ENCODE measurements at places on chromosomes 1 and 21.

DNA sequence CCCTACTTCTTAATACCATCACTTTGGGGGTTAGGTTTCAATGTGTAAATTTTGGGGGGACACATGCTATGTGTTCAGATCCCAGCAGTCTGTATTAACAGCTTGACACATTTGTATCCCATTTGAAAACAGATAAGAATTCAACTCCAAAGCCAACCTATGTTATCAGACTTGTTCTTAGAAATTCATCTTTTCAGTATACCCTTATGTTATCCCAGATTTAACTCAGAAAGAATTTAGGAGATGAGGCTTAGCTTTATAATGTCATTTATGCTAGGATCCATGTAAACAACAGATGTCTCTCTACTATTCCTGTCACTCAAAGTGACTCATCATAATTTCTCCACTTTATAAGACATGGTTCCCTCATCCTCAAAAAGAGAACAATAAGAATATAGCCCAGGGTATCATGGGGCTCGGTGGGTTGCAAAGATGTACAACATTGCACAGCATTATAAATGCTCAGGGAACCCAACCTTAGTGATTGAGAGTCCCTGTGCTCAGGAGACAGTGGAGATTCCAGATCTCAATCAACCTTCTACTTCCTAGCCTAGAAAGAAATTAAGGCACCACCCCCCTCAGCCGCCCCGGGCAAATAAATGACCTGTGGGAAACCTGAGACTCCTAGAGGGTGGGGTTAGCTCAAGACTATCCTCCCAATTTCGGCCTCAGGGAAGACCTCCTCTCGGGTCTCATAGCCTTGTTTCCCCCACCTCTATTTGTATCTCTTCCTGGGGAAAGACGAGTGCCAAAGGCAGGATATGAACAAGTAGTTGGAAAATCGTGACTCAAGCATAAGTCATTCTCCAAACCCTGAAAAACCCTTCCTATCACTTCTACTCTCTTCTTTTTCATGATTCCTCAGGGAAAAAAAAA is 265.1 kb upstream of the CAMK1G start:
- DNase-seq, result no peak

GRCh38 chr1:225437710-225438437 is 10.0 kb upstream of the LBR start:
- no peak for DNase-seq

DNA sequence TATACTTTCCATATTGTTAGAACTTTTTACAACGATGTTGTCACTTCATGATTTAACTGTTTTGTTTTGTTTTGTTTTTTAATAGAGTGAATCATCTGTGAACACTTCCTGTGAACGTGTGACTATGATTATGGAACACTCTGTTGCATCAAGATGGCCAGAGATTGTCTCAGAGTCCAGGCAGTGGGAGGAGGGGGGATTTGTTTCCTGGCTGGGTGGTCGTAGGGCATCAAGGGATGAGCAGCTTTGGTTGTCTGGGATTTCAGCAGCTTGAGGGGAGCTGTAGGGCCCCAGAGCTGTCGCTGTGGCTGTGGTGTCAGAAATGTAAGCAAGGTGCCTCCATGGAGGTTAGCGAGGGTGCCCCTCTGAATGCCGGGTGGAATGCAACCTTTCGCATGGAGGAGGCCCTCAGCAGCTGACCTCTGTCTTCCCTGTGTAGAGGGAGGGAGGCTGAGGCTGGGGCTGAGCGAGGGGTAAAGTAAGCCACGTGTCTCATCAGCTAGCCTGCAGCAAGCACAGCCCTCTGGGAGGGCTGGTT is 21.4 kb downstream of the NEK2 start:
- DNase-seq, result no peak

DNA sequence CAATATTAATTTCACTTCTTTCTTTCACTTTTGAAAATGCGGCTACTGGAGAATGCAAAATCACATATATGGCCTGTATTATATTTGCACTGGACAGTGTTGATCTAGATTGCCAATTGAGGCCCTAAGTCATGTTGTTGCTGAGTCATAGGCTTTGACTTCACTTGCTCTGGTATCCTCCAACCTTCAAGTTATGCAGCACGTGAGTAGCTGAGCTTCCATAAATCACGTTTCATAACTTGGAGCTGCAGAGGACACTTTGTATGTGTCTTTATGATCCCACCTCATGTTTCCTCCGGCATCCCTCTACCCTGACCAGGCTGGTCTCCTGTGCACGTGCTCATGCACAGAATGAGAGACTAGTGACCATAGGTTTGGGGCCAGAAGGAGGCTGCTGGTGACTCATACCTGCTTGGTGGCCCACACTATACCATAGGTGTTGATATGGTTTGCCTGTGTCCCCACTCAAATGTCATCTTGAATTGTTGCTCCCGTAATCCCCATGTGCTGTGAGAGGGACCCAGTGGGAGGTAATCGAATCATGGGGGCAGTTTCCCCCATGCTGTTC is 103.0 kb upstream of the TSPAN2 start:
- no peak for DNase-seq

GRCh38 chr1:56199061-56199460 is 380.3 kb downstream of the PLPP3 start:
- no peak for DNase-seq

GRCh38 chr1:27592232-27592930 is 11.6 kb downstream of the AHDC1 start:
- DNase-seq, result no peak

DNA sequence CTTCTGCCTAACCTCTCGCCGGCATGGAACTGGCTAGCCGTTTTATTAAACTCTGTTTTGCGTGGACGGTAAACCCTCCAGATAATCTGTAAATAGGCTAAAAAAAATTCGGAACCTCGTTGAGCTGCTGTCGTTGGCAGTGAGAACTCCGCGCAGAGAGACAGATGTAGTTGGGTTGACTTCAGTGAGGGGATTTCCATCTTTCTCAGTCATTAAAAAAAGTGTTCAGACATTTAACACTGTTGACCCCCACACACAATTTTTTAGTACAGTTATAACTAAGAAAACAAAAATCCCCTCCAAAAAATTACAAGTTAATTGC is 464 bp downstream of the PARK7 start:
- DNase-seq, result no peak

- no peak for DNase-seq
These were observed 29.4 kb upstream of the VASH2 start for GRCh38 chr1:212920896-212921295.

GRCh38 chr1:40895601-40896000 is 33.4 kb upstream of the CITED4 start:
- DNase-seq, result no peak

- no peak for DNase-seq
These were observed 25.6 kb downstream of the UBE2T start for GRCh38 chr1:202316186-202316585.

GRCh38 chr1:9486466-9487140 is 52.7 kb upstream of the SLC25A33 start:
- DNase-seq, result no peak

DNA sequence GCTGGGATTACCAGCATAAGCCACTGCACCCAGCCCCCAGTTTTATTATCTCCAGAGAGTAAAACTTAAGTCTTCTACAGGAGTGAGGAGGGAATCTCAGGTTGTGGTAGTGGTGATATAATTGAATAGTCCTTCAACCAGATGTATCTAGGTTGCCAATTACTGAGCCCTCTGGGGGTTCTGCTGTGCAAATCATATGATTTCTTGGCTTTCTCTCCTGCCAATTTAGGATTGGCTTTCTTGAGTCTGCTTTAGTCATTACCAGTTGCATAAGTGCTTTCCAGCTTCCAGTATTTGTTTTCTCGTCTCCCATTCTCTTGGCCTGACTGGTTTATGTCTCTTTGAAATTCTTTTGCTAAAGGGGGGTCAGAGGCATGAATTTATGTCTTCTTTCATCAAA is 11.1 kb downstream of the CPT2 start:
- no peak for DNase-seq

GRCh38 chr1:208781391-208782045 is 537.3 kb upstream of the PLXNA2 start:
- peak; percentile 86 for DNase-seq

DNA sequence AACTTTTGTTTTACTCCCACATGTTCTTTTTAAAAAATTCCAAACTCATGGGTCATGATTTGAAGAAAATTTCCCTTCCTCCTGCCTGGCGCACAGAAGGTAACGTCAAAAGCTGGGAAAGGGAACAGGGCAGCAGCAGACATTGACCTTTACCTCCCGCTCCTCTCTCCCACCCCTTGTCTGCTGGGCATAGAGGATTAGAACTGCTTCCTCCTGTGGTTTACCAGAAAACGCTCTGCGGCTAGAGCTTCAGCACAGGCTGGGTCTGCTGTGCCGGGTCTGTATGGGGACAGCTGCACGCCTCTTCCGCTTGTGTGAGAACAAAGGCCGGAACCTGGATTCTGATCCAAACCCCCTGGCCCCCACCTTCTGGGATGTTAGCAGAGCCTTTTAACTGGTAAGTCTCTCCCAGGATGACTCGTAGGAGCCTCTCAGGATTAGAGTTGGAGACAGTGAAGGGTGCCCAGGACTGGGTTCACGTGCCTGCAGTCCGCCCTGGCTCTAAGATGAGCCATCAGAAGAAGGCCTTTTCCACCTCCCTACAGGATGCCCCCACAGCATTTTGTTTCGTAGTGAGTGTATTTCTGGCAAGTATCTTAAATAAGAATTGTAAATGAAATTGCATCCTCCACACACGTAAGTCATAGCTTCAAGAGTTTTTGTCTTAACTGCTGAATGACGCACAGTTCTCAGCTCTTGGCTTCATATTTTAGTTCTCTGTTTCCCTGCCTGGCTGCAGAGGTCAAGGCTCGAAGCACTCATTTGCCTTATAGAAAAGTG is 5.2 kb downstream of the H6PD start:
- no peak for DNase-seq

DNA sequence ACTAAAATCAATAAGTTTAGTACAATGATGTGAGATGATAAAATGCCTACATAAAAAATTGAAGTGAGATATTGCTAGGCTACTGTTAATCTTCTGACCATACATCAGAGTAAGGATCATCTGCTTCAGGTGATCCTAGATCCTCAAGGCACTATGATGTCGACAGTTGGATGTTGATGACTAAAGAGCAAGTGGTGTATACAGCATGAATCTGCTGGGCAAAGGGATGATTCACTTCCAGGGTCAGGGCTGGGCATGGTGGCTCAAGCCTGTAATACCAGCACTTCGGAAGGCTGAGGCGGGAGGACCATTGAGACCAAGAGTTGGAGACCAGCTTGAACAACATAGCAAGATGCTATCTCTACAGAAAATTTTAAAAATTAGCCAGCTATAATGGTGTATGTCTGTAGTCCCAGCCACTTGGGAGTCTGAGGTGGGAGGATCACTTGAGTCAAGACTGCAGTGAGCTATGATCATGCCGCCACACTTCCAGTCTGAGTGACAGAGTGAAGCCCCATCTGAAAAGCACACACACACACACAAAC is 24.6 kb downstream of the NUF2 start:
- DNase-seq, result no peak

- no peak for DNase-seq
These were observed 55.7 kb upstream of the EFHD2 start for GRCh38 chr1:15353839-15354579.

DNA sequence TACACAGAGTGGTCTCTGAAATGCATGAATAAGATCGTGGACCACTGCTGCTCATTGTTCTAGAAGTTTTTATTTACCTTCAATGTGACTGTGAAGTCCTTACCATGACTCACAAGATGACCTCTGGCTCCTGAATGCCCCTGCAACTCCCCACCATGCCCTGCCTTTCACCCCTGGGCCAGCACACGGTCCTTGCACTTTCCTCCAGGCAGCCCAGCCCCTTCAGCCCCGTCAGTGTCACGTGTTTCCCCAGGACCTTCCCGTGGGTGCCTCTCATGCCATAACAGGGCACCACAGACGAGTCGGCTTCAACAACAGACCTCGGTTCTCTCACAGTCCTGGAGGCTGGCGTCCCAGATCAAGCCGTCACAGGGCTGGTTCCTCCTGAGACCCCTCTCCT is 62.1 kb downstream of the B3GALT5 start:
- DNase-seq, result no peak

DNA sequence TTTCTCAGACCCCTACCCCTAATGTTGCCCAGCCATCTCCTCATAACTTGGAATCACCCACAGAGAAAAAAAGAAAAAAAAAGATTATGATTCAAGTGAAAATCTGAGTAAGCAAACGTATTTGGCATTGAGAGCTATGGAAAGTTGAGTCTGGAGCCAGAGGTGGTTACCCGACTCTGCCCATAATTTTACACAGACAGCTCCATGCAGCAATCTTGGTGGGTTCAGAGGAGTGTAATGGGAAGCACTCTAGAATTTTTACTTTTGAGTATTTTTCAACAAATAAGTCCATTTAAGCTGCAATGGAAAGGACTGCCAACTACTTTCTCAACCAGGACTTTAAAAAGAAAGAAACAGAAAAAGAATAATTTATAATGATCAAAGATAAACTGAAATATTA is 62.7 kb downstream of the ZC3H11B start:
- no peak for DNase-seq

DNA sequence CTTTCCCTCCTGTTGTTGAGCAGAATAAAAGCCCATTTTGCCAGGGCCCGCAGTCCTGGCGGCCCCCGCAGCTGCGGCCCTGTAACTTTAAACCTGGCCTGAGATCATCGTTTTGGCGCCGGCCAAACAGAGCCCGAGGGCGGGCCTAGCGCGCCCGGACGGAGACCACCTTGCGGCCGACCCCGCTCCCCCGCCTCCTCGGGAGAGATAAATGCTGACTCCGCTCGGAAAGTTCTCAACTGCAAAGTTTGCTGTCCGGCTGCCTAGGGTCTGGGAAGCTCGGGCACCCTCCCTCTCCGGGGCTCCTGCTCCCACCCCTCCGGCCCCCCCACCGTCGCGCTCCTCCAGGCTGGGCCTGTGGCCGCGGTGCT is at the start of gene PDPN:
PDPN (plus strand) TSS at position 238 of the 371 bp plus-strand sequence. CDS start 202 bp downstream, outside the sequence.
- no peak for DNase-seq

DNA sequence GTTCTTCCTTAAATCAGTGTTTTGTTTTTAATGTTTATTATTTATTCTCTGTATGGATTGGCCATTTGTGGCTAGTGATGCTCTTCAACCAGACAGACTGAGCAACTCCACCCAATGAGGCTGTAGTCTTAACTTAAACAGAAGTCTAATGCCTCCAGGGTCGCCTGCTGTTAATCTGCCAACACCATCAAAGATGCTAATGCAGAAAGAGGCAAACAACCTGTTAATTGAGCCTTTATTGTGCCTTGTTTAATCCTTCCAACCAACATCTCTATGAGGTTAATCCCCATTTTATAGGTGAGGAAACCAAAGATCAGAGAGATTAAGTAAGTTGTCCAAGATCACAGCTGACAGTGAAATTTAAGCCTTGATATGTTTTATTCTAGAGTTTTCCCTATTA is 79.4 kb upstream of the SSX2IP start:
- no peak for DNase-seq

- DNase-seq, result no peak
These were observed 52.4 kb downstream of the SAMSN1 start for GRCh38 chr21:14493731-14494130.

GRCh38 chr1:59604191-59604590 is 210.6 kb upstream of the HOOK1 start:
- DNase-seq, result no peak

GRCh38 chr1:183761871-183762270 is 43.0 kb upstream of the RGL1 start:
- DNase-seq, result no peak

- no peak for DNase-seq
These were observed 60.6 kb upstream of the LAMC2 start for GRCh38 chr1:183125279-183125999.
